Activated CD4-positive, alpha-beta memory T cell treated with anti-CD3 and anti-CD28 coated beads for 36 hours (primary cell): ENCODE measurements at places on chromosomes 2 and 18.

DNA sequence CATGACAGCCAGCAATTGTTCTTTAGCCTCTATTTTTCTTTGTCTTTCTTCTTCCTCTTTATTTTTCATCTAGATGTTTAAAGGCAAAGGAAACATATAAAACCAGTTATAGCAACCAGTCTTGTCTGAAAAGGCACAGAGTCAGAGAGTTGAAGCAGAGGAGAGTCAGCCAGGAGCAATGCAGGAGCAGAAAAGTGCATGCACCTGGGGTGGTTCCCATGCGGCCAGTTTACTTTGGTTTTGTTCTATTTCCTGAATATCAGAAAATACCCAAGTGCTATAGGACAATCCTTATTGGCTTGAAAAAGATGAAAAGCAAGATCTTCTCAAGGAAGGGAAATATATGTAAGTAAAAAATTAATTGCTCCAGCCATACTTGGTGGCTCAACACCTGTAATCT lies 44.9 kb downstream of the CFAP210 start:
- no peak for DNase-seq
- no peak overlapping the region for H3K27ac ChIP-seq
- no peaks in the 10 kb centered on the region for H3K4me1 ChIP-seq
- H3K36me3 ChIP-seq: no peaks in the 10 kb centered on the region
- no peak overlapping the region for H3K4me3 ChIP-seq

- no peaks in the 10 kb centered on the region for H3K27me3 ChIP-seq
- H3K4me3 ChIP-seq: peak overlapping the region; percentile 66
- H3K4me1 ChIP-seq: peaks cover 80% of the 10 kb centered on the region
- H3K36me3 ChIP-seq: peaks cover 69% of the 10 kb centered on the region
These were observed 7.2 kb downstream of the ARHGAP25 start for GRCh38 chr2:68741805-68742306.

- no peaks in the 10 kb centered on the region for H3K4me1 ChIP-seq
- no peaks in the 10 kb centered on the region for H3K36me3 ChIP-seq
- no peak for DNase-seq
- no peak overlapping the region for H3K4me3 ChIP-seq
- no peak overlapping the region for H3K27ac ChIP-seq
These were observed 118.5 kb upstream of the TACR1 start for GRCh38 chr2:75317802-75318201.

- peaks cover 9% of the 10 kb centered on the region for H3K27me3 ChIP-seq
- no peak for DNase-seq
- no peak overlapping the region for H3K27ac ChIP-seq
- H3K4me1 ChIP-seq: peaks cover 4% of the 10 kb centered on the region
- H3K36me3 ChIP-seq: no peaks in the 10 kb centered on the region
- H3K4me3 ChIP-seq: no peak overlapping the region
These were observed 151.1 kb downstream of the TMEM163 start for GRCh38 chr2:134567666-134568065.

DNA sequence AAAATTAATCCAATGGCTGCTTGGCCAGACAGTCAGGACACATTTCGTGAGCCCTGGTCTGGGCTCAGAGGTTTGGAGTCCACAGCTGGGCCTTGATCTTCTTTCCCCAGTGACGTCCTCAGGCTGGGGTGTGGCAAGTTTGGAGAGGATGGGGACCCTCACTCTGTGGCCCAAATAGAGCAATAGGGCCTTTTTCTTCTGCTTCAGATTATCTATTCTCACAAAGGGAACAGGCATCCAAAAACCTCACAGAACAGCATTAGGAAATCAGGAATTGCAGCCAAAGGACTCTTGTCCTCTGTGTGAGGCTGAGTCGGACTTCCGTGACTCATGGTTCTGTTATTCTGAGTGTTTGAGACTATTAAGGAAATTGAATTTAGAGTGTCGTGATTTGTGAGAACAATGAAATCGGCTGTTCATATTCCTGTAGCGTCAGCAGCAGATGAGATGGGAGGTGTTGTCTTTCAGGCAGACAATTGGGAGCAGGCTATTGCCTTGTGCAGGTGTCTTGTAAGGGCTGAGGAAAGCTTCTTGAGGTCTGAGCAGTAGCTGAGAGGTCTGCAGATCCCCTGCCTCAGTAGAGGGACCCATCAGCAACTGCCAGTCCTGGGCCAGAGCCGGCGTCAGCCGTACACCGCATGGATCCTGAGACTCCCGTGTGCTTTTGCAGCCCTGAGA lies 113.8 kb downstream of the SH3RF3 start:
- no peak overlapping the region for H3K27ac ChIP-seq
- H3K4me3 ChIP-seq: no peak overlapping the region
- no peaks in the 10 kb centered on the region for H3K36me3 ChIP-seq
- DNase-seq: no peak
- H3K27me3 ChIP-seq: no peaks in the 10 kb centered on the region
- peaks cover 9% of the 10 kb centered on the region for H3K4me1 ChIP-seq

GRCh38 chr18:67010919-67011318 lies 407.0 kb upstream of the CDH19 start:
- H3K4me3 ChIP-seq: no peak overlapping the region
- no peaks in the 10 kb centered on the region for H3K4me1 ChIP-seq
- no peaks in the 10 kb centered on the region for H3K27me3 ChIP-seq
- H3K27ac ChIP-seq: no peak overlapping the region
- no peak for DNase-seq

DNA sequence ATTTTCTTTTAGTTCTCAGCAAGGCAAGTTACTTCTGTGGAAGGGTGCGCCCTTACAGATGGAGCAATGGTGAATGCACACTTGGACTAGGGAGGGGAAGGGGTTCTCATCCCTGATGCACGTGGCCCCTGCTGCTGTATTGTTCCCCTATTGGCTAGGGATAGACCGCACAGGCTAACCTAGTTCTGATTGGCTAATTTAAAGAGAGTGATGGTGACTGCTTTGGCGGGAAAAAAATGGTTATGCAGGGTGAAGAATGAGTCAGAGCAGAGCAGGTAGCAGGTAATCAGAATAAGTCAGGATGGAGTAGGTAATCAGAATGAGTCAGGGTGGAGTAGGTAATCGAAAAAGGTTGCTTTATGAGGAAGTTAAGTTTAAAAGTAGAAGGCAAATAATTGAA lies 171.5 kb downstream of the MTCL1 start:
- H3K4me3 ChIP-seq: no peak overlapping the region
- peaks cover 2% of the 10 kb centered on the region for H3K27me3 ChIP-seq
- DNase-seq: no peak
- H3K36me3 ChIP-seq: no peaks in the 10 kb centered on the region
- H3K4me1 ChIP-seq: no peaks in the 10 kb centered on the region
- no peak overlapping the region for H3K27ac ChIP-seq

GRCh38 chr2:160719116-160719515 lies 225.5 kb upstream of the RBMS1 start:
- no peak overlapping the region for H3K4me3 ChIP-seq
- no peak for DNase-seq
- H3K4me1 ChIP-seq: no peaks in the 10 kb centered on the region
- H3K36me3 ChIP-seq: no peaks in the 10 kb centered on the region
- no peak overlapping the region for H3K27ac ChIP-seq
- H3K27me3 ChIP-seq: no peaks in the 10 kb centered on the region

DNA sequence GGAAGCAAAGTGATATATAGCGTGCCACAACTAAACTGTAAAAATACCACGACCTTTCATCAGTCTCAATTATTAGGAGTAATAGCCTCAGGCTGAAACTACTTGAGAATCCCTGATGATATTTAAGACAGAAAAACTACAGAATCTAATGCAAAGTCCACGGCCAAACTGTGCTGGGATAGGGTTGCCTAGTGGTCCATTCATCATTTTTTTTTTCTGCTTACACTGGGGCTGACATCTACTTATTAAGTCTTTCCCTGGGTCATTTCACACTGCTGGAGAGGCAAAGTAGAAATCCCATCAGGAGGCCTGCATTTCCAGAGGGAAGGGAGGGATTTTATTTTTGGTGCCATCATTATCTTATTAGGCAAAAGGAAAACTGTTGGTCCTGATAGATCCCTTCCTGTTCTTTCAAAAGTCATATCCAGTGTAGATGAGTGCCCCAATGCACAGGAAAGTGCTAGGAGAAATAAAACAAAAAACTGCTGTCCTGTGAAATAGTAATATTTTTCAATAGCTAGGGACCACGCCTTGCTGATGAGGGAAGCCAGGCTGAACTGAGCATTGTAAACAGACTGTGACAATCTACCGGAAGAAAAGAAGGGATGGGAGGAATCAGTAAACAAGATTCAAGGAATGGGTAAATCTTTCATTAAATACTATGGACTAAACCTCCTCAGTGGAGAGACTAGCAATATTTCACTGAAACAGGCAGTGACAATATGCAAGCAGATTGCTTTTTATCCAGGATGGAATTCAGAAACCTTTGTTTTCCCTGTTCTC lies 644.3 kb downstream of the IRS1 start:
- no peak overlapping the region for H3K27ac ChIP-seq
- no peaks in the 10 kb centered on the region for H3K4me1 ChIP-seq
- no peak for DNase-seq
- H3K36me3 ChIP-seq: no peaks in the 10 kb centered on the region
- no peak overlapping the region for H3K4me3 ChIP-seq
- peaks cover 3% of the 10 kb centered on the region for H3K27me3 ChIP-seq

DNA sequence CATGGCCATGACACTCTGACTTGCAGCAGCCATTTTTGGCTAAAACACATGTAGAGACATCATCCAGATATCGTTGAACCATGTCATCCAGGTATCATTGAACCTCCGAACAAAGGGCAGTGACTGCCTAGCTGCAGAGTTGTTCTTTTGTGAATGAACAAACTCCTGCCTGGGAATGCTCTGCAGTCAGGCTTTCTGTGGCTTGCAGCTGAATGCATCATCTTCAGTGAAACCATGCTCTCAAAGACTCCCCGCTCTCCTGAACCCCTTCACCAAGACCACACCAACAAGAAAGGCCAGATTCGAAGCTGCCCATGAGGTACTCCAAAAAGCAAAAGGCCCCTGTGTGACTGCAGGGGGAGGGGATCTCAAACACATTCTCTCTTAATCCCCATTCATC lies 118.8 kb downstream of the ACTR3 start:
- no peaks in the 10 kb centered on the region for H3K4me1 ChIP-seq
- H3K4me3 ChIP-seq: no peak overlapping the region
- no peak for DNase-seq
- peaks cover 9% of the 10 kb centered on the region for H3K36me3 ChIP-seq
- no peak overlapping the region for H3K27ac ChIP-seq

DNA sequence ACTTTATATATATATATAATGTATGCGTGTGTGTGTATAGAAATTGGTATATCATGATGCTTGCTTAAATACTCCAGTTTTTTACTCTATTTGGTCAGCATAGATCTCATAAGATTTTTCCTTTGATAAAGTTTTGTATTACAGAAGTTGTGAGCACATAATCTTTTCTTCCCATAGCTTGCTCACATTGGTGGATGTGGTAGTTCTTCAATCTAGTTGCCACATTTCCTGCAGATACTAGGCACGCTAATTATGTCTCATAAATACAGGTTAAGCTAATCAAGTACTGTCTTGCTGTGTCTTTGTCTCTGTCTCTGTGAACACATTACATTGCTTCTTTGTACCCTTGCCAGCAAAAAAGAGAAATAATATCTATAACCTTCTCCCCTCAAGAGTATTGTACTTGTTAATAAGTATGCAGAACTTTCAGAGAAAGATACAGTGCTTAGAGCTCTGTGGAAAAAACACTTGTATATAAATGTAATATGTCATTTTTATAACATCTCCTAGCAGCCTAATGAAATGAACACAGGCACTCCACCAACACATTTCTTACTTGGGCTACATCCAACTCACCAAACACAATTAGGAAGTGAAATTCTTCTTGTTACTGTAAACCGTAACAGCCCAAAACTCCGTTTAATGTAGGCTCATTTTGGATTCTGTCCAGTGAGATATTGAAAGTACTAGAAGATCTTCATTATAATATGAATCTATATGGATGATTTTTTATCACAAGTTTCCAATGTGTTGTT lies 306.7 kb upstream of the SLC8A1 start:
- H3K4me3 ChIP-seq: no peak overlapping the region
- H3K4me1 ChIP-seq: no peaks in the 10 kb centered on the region
- no peak overlapping the region for H3K27ac ChIP-seq
- H3K36me3 ChIP-seq: no peaks in the 10 kb centered on the region
- no peak for DNase-seq

DNA sequence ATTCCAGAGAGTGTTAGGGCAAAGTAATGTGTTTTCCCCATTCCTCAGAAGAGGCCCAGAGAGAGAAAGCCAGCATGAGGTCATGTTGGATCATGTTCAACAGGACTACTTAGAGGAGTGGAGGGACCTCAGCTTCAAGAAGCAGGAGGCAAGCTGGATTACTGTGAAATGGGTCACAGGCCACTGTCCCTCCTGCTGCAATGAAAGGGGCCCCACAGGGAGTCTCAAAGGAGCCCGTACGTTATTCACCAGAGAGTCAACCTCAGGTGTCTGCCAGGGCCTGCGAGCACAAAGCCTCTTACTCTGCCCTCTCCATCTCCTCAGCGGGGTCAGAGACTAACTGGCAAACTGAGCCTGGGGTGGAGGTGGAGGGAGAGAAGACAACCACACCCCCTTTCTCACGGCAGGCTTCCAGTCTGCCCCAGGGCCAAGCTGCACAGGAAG lies 27.2 kb upstream of the ACYP2 start:
- DNase-seq: no peak
- H3K27me3 ChIP-seq: no peaks in the 10 kb centered on the region
- peaks cover 15% of the 10 kb centered on the region for H3K4me1 ChIP-seq
- no peaks in the 10 kb centered on the region for H3K36me3 ChIP-seq
- H3K27ac ChIP-seq: no peak overlapping the region

- H3K27me3 ChIP-seq: no peaks in the 10 kb centered on the region
- no peaks in the 10 kb centered on the region for H3K36me3 ChIP-seq
- no peaks in the 10 kb centered on the region for H3K4me1 ChIP-seq
These were observed 47.9 kb downstream of the ARMC9 start for GRCh38 chr2:231246171-231246842.

DNA sequence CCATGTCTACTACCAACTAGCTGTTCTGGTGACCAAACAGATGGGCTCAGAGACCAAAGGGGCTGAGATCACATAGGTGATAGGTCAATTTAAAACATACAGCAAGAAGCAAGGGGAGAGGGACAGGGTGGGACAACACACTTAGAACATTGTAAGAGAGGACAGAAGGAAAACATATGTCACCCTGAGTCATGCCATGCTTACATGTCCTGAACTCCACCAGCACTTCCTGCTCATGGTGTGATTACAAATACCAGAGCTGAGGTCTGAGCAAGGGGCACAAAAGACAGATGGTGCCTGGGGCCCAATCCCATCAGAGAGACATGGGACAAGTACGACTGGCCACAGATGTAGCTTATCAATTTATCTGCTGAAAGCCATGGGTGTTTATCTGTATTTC lies 28.7 kb upstream of the GALNT14 start:
- H3K27me3 ChIP-seq: peaks cover 3% of the 10 kb centered on the region
- H3K4me1 ChIP-seq: peaks cover 2% of the 10 kb centered on the region
- no peak for DNase-seq
- H3K36me3 ChIP-seq: no peaks in the 10 kb centered on the region
- no peak overlapping the region for H3K4me3 ChIP-seq

DNA sequence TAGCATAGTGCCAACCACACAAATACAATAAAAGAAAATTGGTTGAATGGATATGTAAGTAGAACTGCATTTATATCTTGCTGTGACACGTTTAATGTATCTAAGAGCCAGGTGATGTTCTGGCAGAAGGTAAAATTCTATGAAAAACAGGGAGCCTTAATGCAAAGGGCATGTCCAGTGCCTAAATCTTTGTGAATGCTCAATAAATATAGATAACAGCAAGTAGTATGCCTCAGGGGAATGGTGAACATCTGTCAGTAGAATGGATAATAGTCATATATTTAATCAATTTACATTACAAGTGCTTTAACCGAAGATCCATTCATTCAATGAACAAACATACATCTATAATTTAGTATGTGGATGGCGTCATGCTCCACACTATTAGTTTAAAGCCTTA lies 43.7 kb upstream of the NYAP2 start:
- H3K36me3 ChIP-seq: no peaks in the 10 kb centered on the region
- no peak overlapping the region for H3K27ac ChIP-seq
- no peak for DNase-seq
- H3K27me3 ChIP-seq: peaks cover 18% of the 10 kb centered on the region
- H3K4me1 ChIP-seq: no peaks in the 10 kb centered on the region
- H3K4me3 ChIP-seq: no peak overlapping the region
